Omental fat pad (tissue), 4 donors: ENCODE measurements at places on chromosomes 13 and 19. TPM values are rescaled to one million over a fixed set of nuclear protein-coding genes. Genes with fewer than 3 reads are reported as not detected.

The KLK7 gene
- 3.6 TPM for total RNA-seq

The PIH1D1 gene
- total RNA-seq, result 65.8 TPM

DNA sequence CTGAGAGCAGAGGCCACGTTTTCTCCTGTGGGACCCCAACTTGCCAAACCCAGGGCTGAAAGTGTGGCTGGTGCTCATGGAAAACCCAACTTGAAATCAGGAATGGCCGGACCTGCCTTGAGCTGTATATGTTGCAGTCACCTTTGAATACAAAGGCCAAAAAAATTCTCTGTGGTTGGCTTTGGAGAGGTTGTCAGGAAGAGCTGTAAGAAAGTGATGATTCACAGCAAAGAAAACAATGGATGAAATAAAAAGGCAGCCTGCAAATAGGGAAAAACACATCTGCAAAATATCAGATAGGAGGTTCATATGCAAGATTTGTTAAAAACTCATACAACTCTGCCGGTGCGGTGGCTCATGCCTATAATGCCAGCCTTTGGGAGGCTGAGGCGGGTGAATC, 715.8 kb downstream of the UQCRFS1 start:
- DNase-seq, result no peak

DNA sequence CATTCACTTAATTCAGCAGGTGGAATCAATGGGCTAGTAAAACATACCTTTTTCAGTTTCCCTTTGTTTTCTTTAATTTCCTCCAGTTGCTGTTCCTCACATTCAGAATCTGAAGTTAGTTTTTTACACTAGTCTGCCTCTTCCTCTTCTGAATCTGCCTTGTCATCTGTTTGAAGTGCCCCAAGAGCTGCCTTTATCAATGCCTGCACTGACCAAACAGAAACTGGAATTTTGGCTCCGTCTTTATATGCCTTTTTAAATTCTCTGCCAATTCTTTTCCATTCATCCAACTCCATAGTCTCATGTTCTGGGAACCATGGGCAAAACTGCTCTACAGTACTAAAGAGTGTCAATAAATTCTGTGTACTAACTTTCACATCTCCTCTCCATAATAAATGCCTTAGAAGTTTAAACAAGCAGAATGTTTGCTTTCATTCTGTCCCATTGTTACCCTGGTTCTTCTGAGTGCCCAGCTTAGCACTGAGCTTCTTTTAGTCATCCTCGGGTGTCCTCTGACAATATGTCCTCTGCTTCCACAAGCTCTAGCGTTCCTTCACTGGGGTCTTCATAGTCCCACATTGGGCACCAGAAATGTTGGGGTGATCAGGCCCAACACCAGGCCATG, 154.2 kb downstream of the ZNF486 start:
- DNase-seq, result no peak

The COX7A1 gene
- 25.1 TPM for total RNA-seq

DNA sequence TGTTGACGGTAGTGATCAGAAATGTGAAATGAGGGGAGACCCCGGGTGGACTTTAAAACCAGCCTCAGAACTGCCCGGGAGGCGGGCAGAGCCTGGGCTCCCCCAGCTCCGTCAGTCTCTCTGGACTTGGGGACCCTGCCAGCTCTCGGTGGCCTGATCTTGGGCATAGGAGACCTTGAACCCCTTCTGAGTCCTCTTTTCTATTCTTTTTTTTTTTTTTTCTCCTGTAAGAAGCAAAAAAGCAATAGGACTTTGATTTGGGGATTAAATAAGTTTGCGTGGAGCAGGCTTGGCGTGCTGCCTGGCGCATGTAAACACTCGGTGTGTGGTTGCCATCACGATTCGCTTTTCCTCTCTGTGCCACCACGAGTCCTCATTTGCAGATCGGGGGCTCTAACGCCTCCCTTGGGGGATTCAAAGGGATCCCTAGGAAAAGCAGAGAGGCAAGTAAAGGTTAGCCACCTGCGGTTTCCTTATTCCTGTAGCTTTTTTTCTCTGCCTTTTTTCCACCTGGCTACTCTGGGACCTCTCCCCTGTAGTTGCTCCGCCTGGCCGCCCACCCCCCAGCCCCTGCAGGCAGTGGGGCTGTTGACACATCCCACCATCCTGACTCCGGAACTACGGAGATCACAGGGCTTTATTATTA, 1.3 kb downstream of the SAFB start:
- DNase-seq, result no peak

- DNase-seq, result no peak
Measured at GRCh38 chr19:32336259-32337083, 8.9 kb upstream of the ZNF507 start.

The PRRG2 gene
- 0.79 TPM for total RNA-seq

- no peak for DNase-seq
Measured at GRCh38 chr13:98507282-98507797, 69.6 kb downstream of the STK24 start.

The NCCRP1 gene
- not detected for total RNA-seq

- DNase-seq, result no peak
Measured at GRCh38 chr13:79445968-79446645, 34.8 kb upstream of the NDFIP2 start.

The PALM3 gene
- not detected for total RNA-seq

The CKM gene
- total RNA-seq, result not detected

GRCh38 chr13:112752711-112753541, 63.1 kb downstream of the ATP11A start:
- no peak for DNase-seq
